Ureter (tissue), 1 donor: ENCODE measurements at places on chromosomes 3 and 15. TPM values are rescaled to one million over a fixed set of nuclear protein-coding genes. Genes with fewer than 3 reads are reported as not detected.

The TIMP4 gene
- 16.5 TPM for total RNA-seq

The PP2D1 gene
- total RNA-seq, result not detected

The ARNT2 gene
- total RNA-seq, result 7.2 TPM

The CCR1 gene
- 4.3 TPM for total RNA-seq

The ASB14 gene
- total RNA-seq, result not detected

The DAZL gene
- total RNA-seq, result not detected

The GCNT3 gene
- total RNA-seq, result 1.8 TPM

The SUSD5 gene
- total RNA-seq, result 2.1 TPM

The SCG5 gene
- 0.81 TPM for total RNA-seq

The NR2E3 gene
- total RNA-seq, result 0.23 TPM

The CDC25A gene
- 2.1 TPM for total RNA-seq

The ZNF501 gene
- total RNA-seq, result 6.3 TPM
